ENCODE measurements at places on chromosomes 7 and 10.

GRCh38 chr7:101924171-101924570 is 106.7 kb downstream of the CUX1 start:
- peak; percentile 60 for DNase-seq

DNA sequence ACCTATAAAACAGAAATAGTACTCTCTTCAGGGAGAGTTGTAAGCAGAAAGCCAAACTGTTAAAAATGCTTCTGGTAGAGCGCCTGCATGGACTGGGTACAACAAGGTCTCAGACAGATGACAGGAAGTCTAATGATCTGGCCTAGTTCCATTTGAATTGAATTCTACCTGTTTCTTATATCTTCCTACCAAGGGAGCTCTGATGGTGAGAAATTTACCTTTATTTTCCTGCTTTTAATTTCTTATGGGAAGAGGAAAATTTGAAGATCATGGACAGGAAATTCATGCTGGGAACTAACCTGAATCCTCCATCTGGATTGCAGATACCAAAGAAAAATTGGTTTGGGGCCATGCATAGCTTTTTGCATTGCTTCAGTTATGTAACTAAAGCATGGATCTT is 63.3 kb downstream of the BMPER start:
- no peak for DNase-seq

- DNase-seq: no peak
Measured at GRCh38 chr7:158255558-158255957, 332.1 kb downstream of the PTPRN2 start.

GRCh38 chr10:2225609-2226008 is 488.3 kb upstream of the ADARB2 start:
- no peak for DNase-seq

DNA sequence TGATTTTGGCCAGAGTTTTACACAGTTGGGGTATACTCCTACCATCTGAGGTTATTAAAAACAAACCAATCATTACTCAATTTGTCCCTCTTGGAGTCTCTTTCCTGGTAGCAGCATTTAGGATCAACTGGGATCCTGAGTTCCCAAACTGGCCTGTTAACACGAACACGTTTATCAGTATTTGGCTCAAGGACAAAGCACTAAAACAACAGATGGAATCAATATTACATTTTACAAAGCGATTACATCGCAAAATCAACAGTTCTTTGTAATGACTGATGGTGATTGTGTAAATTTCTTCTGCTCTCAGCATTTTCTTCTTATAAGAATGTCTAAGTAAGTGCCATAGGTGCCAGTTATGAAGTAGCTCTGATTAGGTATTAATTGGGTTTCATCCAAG is 582.9 kb upstream of the ANKRD30A start:
- no peak for DNase-seq

GRCh38 chr7:35754741-35755140 is 46.1 kb upstream of the SEPTIN7 start:
- no peak for DNase-seq

DNA sequence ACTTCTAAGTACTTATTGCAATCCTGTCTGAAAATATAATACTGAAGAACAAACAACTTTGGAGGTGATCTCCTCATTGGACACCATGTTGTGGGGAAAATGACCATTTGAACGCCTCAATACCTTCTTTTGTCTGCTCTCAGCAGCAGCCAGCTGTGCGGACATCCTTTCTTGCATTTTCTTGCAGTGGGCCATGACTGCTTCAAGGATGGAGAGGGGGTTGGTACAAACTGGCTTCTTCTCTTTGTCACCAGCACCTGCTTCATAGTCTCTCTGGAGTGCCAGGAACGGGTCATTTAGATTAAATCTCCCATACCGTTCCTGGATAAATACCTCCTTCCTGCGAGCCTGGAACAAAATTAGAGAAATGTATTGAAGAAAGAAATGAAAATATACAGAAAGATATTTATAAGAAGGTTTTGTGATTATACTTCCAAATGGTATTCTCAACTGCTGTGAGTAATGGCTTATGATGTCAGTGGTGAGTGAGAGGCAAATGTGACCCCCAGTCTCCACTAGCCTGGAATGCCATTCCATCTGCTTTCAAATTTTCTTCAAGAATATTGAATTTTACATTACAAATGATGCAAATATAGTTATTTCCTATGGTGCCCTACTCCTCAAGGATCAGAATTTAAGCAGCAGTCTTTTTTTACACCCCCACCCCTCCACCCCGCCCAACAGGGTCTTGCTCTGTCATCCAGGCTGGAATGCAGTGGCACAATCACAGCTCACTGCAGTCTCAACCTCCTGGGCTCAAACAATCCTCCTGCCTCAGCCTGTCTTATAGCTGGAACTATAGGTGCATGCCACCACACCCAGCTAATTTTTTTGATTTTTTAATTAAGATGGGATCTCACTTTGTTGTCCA is 62.4 kb downstream of the CTTNBP2 start:
- no peak for DNase-seq

DNA sequence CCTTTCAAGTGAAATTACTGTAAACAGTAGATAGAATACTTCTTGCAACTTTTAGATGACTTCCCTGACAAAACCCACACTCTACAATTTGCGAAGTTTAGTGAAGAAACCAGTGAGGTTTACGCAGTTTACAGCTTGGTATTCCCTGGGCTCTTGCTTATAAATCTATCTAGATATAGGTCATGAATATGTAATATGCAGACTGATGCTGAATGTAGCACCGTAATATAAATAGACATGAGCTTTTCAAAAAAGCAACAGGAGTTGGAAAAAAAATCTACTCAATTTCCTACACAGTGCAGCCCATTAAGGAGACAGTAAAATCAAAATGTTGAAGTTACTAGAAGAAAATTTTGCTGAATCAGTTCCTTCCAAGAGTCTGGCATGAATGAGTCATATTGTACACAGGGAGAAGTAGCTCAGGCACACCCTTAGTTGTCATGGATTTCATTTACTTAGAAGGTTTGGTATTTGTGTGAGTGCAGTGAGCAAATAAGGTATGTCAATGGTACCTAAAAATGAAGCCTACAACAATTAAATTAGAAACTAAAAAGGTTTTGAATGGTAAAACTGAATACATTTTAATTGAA is 67.7 kb upstream of the NEUROD6 start:
- DNase-seq: no peak

GRCh38 chr10:43623351-43623750 is 17.1 kb downstream of the ZNF485 start:
- no peak for DNase-seq

DNA sequence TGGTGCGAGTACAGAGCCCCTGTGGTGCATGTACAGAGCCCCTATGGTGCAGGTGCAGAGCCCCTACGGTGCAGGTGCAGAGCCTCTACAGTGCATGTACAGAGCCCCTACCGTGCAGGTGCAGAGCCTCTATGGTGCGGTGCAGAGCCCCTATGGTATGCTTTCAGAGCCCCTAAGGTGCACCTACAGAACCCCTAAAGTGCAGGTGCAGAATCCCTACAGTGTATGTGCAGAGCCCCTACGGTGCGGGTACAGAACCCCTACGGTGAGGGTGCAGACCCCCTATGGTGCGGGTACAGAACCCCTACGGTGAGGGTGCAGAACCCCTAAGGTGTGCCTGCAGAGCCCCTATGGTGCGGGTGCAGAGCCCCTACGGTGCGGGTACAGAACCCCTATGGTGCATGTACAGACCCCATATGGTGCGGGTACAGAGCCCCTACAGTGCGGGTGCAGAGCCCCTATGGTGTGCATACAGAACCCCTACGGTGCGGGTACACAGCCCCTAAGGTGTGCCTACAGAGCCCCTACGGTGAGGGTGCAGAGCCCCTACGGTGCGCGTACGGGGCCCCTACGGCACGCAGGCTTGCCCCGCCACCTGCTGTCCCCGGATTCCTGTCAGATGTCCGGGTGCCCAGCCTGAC is 53.5 kb downstream of the MGMT start:
- no peak for DNase-seq

DNA sequence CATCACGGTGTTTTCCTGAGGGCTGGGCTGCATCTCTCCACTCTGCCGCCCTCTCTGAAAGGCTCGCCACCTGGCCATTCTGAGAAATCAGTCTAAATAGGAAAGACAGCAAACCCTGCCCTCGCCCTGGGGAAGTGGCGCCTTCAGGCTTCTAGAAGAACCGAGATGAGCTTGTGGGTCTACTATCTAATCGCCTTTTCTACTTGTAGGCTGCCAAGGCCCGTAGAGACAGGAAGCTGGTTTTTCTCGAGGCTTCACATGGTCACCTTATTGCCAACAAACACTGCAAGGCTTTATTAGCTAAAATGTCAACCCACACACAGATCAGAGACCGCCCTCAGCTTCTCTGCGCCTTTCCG is 21.4 kb downstream of the LAT2 start:
- no peak for DNase-seq

DNA sequence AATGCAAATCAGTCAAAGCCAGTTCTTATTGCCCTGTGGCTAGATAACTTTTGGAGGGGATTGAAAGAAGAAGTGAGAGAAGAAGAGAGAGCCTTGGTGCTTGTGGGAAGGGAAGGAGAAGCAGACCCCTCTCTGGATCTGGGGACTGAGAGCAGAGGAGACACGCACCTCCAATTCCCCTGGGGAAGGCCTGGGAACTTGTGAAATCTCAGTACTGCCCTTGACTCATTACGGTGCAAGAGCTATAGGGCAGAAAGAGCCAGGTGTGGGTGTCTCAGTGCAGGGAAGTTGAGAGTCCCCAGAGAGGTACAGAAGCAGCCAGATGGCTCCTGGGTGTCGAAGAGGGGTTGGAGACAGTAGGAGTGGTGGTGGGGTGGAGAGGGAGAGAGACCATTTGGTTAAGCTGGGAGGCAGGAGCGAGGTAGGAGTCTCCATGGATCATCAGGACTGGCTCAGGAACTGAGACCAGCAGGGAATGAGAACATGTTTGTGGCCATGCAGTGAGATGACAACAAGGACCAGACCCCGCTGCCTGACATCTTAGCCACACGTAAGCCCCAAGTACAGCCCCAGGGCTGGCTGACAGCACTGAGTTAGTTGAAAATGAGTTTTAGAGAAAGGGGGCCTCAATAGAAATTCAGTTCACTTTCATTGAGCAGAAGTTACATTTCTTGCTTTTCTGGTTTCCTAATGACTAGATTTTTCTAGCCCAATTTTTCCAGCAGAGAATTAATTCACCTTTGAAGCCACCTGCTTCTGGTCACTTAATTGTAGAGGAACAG is 238.2 kb downstream of the BUB3 start:
- DNase-seq: no peak

DNA sequence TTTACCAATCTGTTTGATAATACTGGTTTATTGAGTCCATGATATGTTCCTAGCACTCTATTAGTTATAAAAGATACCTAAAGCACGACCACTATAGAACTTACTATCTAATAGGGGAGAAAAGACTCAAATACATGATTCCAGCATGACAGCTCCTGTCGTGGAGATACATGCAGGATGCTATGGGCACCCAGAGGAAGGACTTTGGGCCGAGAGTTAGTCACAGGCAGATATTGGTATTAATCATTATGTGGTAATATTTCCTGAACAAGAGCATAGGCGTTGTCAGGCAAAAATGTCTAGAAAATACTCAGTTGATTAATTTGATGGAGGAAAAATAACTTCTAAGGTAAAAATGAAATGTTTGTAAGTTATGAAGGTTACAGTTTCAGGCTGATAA is 31.8 kb downstream of the CNNM2 start:
- DNase-seq: no peak

DNA sequence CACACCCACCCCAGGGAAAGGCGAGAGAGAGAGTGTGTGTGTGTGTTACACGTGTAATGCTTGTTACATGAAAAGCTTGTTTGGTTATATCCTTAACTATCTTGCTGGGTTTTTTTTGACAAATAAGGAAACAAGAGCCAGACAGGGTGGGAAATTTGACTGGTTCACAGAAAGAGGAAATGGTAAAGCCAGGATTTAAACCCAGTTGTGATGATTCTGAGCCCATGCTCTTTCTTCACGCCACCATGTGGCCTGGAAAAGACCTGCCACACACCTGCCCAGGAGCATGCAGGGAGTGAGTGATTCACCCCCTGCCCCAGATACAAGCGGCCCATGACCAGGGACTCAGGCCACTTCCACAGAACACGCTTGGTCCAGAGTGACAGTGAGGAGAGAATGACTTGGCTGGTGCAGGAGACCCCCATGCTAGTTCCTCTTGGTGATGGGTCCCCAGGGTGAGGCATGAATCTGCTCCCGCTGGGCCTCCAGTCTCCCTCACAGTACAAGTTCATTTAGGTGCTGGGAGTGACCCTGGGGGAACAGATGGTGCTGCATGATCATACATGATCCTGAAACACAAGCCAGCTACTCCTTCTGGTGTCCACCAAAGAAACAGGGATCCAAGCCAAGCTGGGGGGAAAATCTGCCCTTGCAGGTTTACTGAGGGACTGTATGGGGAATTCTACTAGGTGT is 21.0 kb upstream of the EIF5AL1 start:
- no peak for DNase-seq

DNA sequence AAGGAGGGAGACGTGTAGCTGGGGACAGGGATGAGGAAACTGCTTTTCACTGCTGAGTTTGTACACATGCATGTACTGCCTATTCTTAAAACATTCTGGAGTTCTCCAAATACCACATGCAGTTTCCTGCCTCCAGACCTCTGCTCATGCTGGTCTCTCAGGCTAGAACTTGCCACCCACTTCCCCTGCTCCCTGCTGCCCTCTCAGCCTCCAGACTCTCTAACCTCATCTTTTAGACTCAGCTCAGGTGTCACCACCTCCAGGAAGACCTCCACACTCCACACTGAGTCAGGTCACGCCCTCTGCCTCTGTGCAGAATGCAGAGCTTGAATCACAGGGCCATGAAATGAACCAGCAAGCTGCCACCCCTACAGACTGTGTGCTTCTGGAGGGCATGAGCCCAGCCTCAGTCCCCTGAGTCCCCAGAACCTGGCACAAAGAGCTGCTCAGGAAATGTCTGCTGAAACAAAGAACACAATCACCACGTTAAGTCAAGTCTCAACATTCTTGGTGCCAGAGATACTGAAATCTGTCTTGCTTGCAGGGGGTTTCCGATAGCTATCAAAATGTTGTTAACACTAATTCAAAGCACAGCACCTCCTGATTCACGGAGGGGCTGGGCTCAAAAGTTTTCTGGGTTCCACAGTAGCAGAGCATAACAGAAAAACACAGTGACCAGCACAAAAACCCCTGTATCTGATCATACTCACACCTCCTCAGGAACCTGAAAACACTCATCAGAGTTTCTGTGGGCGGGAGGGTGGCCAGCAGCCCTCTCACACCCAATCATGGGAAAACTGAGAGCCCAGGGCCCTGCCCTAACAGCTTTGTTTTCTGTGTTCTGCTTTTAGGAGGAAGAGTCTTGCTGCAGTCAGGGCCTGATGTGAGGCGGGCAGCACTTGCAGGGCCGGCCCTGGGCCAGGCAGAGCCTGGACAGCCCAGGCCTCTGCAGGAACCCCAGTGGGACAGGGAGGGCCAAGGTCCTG is 21.1 kb downstream of the FAM53B start:
- peak; percentile 84 for DNase-seq

DNA sequence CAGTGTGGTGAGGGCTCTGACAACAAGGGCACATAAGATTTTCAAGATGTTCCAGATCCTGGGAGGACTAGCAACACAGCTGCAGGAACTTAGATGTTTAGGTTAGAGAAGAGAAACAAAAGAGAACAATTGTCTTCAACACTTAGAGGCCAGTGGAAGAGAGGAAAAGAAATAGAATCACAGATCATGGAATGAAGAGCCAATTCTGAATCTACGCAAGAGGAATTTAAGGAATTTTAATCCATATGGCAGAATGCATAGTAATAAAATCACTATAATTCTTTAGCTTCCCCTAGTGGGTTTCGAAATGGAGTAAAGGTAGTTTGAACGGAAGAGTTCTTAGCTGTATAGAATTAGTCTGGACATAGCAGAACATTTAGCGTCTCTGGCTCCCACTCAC is 114.6 kb upstream of the LRRTM3 start:
- no peak for DNase-seq

Data from activated CD8-positive, alpha-beta T cell treated with anti-CD3 and anti-CD28 coated beads for 36 hours (primary cell).